ENCODE measurements at places on chromosomes 2 and 18.

DNA sequence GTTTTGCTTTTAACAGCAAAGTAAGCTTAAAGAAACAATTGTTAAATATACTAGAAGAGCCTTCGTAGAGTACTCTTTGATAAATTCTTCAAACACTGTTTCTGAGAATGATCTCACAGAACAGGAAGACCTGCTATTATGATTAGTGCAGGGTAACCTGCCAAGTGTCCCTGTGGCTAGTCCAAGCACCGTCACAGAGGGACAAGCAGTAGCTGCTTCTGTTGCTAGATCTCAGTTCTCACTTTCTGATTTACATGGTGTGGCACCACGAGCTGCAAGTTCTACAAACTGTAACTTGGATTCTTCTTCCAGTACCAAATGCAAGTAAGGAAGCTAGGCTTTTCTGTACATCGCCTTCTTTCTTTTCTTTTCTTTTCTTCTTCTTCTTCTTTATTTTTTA lies 121.5 kb downstream of the PIEZO2 start:
- no peak for DNase-seq

GRCh38 chr18:78981394-78981831 lies 1.8 kb downstream of the SALL3 start:
- no peak for DNase-seq

DNA sequence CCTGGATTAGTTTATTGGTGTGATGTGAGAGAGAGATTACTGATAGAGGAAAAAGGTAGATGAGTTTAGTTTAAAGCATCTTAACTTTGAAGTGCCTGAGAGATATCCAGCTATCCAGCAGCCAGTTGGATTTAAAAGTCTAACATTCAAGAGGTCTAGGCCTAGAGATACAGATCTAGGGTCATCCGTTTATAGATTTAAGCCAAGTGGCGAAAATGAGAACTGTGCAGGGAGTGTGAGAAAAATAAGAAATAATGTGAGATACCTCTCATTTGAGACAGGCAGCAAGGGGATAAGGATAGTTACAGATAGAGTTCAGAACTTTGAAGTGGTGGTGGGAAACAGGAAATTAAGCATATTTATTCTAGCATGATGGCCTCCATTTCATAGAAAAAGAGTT lies 5.3 kb upstream of the ORC2 start:
- no peak for DNase-seq

DNA sequence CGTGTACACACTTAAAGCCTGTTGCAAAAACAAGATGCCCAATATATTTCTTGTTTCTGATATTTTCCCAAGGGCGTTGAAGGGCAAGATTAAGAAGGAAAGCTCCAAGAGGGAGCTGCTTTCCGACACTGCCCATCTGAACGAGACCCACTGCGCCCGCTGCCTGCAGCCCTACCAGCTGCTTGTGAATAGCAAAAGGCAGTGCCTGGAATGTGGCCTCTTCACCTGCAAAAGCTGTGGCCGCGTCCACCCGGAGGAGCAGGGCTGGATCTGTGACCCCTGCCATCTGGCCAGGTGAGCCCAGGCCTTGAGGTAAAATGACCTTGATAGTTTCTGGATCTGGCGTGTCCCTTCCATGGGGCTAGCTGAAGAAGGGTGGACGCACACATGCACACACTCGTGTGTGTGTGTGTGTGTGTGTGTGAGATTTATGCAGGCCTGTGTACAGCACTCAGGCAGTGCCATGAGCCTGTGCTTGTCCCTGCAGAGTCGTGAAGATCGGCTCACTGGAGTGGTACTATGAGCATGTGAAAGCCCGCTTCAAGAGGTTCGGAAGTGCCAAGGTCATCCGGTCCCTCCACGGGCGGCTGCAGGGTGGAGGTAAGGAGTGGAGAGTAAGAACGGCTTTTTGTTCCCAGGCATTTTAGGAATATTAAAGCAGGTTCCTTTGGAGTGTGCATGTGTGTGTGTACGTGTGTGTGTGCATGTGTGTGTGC lies 23.6 kb downstream of the MLPH start:
- DNase-seq, result no peak

DNA sequence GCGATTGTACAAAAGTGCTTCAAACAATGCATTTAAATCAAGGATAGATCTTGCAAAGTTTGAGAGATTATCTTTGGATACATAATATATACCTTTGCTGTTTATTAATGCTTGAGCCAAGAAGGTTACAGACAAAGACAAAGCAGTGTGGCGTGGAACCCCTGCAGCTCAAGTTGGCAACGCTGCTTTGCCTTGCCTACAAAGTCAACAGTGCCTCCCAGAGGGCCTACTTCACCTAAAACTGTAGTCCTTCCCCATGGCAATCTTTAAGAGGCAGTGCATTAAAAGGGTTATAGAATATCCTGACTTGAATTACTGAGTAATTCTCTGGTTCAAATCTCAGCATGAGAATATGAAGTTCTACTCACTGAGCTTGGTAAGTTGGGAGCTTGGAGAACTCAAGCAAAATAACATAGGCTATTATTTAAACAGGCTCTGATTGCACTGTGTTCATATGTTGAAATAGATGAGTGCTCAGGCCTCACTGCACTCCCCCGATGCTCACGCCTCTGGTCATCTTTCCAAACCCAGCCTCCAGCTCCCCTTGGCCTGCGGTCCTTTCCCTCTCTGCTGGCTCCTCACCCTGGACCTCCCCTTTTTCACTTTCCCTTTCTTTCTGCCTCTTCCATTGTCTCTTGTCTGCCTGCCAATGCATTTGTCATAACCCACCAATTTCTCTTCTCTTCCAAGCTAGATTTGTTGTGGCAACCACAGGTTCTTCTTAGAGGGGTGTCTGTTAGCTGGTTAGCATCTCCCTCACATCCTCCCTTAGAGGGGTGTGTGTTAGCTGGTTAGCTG lies 96.5 kb downstream of the MYT1L start:
- DNase-seq, result no peak

GRCh38 chr2:38602136-38602731 lies 494 bp downstream of the HNRNPLL start:
- DNase-seq, result peak; percentile 12

- DNase-seq, result no peak
Measured at GRCh38 chr2:210577263-210578071, 21.1 kb downstream of the CPS1 start.

- no peak for DNase-seq
Measured at GRCh38 chr2:64773461-64774118, 119.9 kb upstream of the SERTAD2 start.

DNA sequence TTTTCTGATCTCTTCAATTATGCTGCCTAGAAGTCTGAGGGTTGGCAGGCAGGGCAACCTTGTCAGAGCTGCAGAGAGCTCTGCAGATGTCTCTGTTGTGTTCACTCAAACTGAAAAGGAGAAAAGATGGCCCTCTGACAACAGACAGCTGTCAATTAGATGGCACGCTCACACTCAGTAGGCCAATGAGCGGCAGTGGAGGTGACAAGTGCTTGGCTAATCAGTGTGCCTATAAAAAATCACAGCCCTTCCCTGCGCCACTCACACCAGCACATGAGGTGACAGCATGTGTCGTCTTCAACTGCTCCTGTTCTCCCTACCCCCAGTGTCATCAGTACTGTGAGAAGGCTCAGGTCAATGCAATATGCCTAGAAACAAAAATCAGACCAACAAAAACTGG lies 203.9 kb downstream of the TCF4 start:
- DNase-seq, result no peak

GRCh38 chr18:48679236-48679635 lies 140.4 kb downstream of the CTIF start:
- no peak for DNase-seq

DNA sequence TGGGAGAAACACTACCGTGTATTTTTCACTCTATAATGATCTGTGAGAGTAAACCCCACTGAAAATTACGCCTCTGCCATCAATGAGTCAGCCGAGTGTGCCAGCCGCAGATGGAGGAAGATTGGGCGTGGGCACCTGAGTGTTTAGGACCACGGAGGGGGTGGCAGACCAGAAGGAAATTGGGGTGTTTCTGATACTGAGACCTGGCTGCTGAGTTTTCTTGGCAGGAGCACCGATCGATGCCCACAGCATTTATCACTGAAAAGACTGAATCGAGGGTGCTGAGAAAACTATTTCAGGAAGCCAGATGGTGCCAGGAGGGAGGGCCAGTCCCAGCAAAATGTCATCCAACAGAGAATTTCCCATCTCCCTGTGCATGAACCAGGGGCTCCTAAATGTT lies 91.9 kb upstream of the TPO start:
- DNase-seq, result no peak

DNA sequence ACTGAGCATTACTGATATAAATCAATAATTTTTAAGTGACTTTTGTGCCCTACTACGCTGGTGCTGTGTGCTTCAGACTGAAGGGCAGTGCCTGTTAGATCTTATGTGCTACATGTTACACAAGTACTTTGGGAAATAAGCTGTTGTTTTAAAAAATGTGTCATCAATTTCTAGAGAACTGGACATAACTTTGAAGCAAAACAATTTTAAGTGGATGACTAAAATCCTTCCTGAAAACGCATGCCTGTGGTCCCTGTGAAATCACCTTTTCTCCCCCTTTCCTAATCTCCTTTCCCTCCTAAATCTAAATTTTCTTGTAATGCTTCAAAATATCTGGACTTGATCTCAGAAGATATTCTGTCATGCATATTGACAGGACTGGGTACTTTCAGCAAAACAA lies 7.1 kb upstream of the IL1RL1 start:
- DNase-seq, result no peak

All from stimulated activated CD4-positive, alpha-beta T cell treated with anti-CD3 and anti-CD28 coated beads, Interleukin-1b, Interleukin-23, amount 100 ng/mL, for 4 hours (primary cell).